ENCODE measurements at places on chromosomes 7 and 10.

- no peak for DNase-seq
These were observed 3.0 kb downstream of the KMT2E start for GRCh38 chr7:105016709-105017656.

DNA sequence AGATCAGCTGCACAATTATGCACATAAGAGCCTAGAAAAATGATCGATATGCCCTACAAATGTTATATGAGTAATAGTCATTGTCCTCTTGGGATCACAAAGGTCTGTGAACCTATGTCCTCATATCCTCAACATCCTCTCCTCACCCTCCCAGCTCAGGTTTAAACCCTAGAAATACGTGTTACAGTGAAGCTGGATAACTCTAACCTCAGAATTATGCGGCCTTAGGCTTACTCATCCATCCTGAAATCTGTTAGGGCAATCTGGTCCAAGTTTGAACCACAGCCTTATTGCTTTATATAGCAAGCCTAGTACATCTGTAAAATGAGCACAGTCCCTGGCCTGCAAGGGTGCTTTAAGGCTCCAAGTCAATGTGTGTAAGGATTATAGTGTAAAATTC is 84.2 kb upstream of the FRMD4A start:
- DNase-seq, result peak; percentile 97

- no peak for DNase-seq
These were observed 115.9 kb downstream of the CCNY start for GRCh38 chr10:35452171-35452570.

DNA sequence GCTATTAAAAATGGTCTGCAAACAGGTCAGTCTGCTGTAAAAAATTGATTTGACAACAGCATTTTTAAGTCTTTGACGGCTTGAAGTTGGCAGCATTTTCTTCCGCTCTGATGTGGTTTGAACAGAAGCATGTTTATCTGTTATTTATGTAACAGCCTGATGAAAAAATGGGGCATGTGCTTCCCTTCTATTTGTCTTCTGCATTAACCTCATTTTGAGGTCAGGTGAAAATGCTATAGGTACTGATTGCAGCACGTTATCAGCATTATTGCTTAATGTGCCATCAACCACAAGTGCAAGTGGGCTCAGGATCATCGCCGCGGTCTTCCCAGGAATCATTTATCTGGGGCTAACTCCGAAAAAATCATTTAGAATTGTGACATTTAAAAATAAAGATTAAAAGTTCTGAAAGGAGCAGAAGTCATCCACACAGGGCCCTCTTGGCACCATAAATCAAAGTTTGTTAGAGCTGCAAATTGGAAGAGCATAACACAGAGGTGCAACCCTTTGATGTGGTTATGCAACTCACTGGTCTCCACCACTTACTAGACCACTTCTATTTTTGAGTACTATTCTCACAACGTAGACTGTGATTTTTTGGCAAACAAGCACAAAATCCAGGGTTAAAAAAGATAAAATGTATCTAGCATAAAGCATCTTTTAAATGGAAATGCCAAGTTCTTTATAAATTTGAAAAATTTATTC is 307.7 kb downstream of the MDFIC start:
- DNase-seq, result no peak

- no peak for DNase-seq
These were observed 56.0 kb upstream of the NEBL start for GRCh38 chr10:20953120-20953519.

GRCh38 chr7:25678215-25678614 is 449.9 kb upstream of the NPVF start:
- DNase-seq, result no peak

DNA sequence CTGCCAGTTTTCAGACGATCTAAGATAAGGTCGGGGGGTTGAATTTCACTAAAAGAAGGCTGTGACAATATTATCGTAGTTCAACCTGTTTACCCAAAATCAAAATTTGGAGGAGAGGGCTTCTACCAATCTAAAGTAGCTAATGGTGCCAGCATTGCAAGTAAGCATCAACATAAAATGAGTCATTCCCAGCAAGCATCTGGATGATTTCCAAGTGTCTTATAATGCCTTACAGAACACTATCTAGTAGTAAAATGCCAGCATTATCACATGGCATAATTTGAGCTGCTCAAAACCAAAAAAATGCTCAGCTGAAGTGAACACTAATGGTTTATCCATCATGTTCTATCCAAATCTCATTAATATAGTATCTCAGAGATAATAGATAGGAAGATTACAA is 1193.9 kb downstream of the DNAJB9 start:
- peak; percentile 2 for DNase-seq

GRCh38 chr7:68868978-68869377 is 729.3 kb upstream of the AUTS2 start:
- DNase-seq, result no peak

DNA sequence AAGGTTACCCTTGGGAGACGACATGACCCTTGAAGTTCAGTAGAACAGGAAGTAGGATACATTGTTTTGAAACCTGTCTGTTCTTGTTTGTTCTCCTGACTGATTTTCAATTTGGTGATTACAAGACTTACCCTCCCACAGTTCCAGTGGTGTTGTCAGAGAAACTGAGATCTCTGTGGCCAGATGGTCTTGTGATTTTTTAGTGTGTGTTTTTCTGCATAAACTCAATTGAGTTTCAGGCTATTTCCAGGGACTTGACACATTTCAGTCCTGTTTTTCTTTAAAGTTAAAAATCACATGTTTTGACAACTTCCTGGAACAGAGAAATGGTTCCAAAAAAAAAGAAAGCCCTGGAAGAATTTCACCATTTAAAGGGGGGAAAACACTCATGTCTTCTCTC is 22.3 kb downstream of the PIK3CG start:
- no peak for DNase-seq
